ENCODE measurements at places on chromosomes 3 and 15.

GRCh38 chr3:129327510-129327909 lies 48.8 kb downstream of the HMCES start:
- no peak for DNase-seq

- no peak for DNase-seq
These were observed 588.4 kb downstream of the NAALADL2 start for GRCh38 chr3:175447521-175447920.

- DNase-seq, result no peak
These were observed 59.8 kb upstream of the UNC13C start for GRCh38 chr15:53918180-53919079.

- DNase-seq, result no peak
These were observed 14.2 kb upstream of the RFT1 start for GRCh38 chr3:53144446-53144845.

DNA sequence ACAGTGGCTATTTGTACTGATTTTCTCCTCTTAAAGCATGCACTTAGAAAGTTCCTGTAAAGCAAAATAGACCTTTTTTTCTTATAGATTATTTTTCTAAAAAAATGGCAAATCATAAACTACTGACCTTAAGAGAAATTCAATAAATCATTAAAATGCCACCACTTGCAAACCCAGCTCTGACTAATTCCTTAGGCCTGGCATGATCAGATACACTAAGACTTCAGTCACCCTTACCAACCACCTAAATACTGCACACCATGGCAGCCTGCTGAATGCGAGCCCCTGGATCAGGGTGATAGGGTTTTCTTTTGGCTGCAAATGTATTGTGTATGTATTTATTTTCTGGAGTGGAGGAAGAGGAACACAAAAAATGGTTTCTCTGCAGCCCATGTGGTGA lies 370.6 kb upstream of the TBL1XR1 start:
- DNase-seq, result no peak

GRCh38 chr15:70758790-70759462 lies 4.4 kb downstream of the UACA start:
- no peak for DNase-seq

GRCh38 chr3:43638594-43639447 lies 17.0 kb upstream of the ANO10 start:
- DNase-seq, result no peak

- no peak for DNase-seq
These were observed 3.8 kb downstream of the ST3GAL6 start for GRCh38 chr3:98766924-98767323.

GRCh38 chr3:10329495-10330015 lies 8.6 kb upstream of the SEC13 start:
- no peak for DNase-seq

DNA sequence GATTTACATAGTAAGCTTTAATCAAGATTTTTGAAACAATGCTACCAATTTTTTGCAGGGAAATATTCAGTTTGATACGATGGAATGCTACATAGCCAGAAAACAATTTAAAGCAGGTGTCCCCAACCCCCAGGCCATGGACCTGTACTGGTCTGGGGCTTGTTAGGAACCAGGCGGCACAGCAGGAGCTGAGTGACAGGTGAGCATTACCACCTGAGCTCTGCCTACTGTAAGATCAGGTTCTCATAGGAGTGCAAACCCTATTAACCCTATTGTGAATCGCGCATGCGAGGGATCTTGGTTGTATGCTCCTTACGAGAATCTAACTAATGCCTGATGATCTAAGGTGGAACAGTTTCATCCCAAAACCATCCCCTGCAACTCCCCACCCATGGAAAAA lies 322.6 kb upstream of the NECTIN3 start:
- no peak for DNase-seq

GRCh38 chr3:141050576-141051442 lies at the start of gene SPSB4:
SPSB4 (plus strand) TSS chr3:141051347; CDS start chr3:141066105, 14,758 bp downstream.
- no peak for DNase-seq

DNA sequence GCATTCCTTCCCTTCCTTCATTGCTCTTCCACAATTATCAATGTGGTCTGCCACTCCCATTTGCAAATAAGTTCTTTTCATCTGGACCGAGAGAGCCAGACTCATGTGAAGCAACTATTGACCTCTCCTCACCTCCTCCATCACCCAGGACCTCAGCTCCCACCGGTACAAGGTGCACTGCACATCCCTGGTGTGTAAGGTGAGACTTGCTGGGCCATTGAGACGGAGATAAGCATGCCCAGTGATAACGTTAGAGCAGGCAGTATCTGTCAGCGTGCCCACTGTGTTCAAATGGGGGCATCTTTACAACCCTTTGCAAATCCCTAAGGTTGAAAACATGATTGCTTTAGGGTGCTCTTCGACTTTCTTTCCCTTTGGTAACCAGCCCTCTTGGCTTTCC lies 154.8 kb downstream of the ADAMTS17 start:
- no peak for DNase-seq

- DNase-seq, result no peak
These were observed 214.9 kb downstream of the CBLB start for GRCh38 chr3:105653868-105654267.

GRCh38 chr15:64621056-64621455 lies 154.3 kb downstream of the RBPMS2 start:
- DNase-seq, result no peak

GRCh38 chr3:8767667-8768363 lies 1.6 kb downstream of the OXTR start:
- DNase-seq, result no peak

DNA sequence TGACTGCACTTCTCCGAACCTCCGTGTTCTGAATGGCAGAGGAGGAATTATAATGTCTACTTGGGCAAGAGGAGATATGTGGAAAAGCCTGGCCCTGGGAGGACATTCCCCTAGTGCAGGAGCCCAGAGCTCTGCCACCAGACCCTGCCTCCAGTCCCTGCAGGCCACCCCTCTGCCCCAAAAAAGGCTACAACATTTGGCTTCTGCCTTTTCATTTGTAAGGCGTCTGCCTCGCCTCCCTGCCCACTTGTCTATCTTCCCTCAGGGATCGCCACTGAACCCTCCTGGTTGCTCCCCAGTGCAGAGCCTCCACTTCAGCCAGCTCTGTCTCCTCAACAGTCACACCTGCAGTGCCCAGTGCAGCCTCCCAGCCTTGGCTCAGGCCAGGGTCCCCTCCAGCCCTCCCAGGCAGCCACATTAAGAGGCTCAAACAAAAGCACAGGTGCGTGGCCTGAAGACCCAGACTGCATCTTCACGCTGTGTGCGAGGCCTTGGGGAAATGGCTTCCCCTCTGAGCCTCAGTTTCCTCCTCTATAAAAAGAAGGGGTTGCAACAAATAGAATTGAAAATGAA lies 125.9 kb upstream of the SMAD3 start:
- DNase-seq, result no peak

DNA sequence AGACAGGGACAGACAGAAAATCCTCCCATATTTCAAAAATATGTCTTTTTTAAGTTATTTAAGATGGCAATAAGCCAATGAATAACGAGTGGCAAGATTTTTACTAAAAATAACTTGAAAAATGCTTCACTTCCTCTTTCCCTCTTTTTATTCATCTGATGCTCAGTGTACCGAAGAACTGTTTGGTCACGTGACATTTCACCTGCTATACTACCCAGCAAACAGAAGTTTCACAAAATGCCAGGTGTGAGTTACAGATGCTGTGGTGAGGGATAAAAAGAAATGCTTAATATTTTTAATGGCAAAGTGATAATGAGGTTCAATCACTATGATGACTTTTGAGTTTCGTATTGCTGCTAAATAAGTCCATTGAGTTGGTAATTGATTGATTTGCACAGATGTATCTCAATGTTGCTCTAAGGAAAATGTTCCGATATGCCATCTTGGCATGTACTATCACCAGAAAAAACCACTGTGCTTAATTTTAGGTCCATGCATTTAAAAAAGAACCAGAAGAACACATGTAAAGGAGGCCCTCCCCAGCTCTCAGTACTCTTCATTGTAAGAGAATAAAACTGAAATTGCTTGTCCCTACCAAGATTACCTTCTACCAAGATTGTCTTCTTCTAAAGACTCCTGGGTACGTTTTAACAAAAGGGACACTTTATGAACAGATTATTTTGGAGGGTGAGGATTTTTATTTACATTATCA lies 26.0 kb upstream of the SEC62 start:
- DNase-seq, result no peak

DNA sequence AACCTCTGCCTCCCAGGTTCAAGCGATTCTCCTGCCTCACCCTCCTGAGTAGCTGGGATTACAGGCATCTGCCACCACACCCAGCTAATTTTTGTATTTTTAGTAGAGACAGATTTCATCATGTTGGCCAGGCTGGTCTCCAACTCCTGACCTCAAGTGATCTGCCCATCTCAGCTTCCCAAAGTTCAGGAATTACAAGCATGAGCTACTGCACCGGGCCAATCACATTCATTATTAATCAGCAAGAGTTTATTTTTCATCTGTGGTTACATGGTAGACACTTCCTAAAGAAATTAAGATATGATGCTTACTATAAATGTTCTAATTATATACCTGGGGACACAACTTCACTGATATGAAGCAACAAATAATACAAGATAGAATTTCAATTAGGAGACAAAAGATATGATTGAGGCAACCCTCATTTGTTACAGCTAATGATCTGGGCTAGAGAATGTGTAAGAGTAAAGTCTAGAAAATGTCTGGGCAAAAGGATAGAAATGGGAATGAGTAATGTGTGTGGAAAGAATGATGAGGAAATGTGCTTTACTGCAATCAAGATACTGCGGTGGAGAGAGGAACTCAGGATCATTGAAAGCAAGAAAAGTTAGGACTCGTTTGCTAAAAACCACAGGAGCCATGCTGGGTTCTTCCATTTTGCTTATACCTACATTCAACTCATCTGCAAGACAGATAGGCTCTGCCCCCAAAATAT lies 366.8 kb downstream of the ZIC1 start:
- no peak for DNase-seq

- DNase-seq, result no peak
These were observed 8.9 kb upstream of the LRRK1 start for GRCh38 chr15:100909989-100910955.

GRCh38 chr3:36730966-36731365 lies 33.4 kb downstream of the DCLK3 start:
- no peak for DNase-seq

DNA sequence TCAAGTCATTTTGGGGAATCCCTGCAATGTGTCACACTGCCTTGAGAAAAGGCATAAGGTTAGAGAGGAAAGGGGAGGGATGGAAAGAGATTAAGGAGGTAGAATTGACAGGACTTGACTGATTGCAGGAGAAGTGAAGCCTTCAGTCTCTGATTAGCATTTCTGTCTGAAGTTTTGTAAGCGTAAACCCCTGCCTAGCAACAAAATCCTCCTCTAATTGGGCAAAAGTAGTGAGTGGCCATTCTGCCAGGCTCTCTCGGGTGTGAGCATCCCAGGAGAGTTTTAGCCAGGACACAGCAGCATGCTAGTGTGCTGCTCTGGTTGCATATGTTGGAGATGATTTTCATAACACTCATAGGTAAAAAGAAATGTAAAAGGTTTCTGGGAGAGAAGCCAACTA lies 117.0 kb upstream of the MRPL3 start:
- DNase-seq, result no peak

- DNase-seq, result no peak
These were observed 234.8 kb upstream of the ZBTB20 start for GRCh38 chr3:115381931-115382330.

DNA sequence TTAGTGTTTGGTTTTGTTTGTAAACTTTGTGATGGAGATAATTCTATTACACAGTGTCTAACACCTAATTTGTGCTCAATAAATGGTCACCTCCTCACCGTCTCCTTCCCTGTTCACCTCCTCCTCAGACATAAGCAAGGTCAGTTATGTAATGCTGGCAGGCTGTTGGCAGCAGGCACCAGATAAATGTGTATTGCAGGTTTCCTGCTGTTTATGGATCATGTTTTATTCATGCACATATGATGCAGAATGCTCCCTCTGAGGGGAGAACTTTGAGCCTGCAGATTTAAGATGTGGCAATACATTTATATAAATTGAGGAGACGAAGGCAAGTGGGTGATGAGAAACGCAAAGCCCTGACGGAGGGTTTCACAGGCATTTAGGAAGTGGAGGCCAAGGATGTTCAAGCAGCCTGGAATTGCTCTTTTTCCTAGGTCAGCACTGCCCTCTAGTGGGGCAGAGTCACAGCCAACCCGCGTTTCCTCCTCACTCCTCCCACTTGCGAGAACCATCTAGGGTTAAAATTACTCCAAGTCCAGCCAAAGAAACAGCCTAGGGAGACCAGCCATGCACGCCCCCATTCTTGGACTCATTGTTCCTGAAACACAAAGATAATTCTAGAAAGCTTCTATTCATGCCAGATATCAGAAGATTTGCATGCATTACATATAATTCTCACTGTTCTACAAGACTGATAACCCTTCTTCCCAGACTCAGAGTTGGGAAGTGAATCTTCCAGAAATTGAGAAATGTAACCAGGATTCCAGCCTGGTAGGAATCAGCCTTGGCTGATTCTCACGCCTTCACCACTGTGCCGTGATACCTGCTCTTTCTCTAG lies 228.7 kb downstream of the SLCO3A1 start:
- peak; percentile 74 for DNase-seq

- no peak for DNase-seq
These were observed 249.6 kb downstream of the MBNL1 start for GRCh38 chr3:152518346-152518745.

DNA sequence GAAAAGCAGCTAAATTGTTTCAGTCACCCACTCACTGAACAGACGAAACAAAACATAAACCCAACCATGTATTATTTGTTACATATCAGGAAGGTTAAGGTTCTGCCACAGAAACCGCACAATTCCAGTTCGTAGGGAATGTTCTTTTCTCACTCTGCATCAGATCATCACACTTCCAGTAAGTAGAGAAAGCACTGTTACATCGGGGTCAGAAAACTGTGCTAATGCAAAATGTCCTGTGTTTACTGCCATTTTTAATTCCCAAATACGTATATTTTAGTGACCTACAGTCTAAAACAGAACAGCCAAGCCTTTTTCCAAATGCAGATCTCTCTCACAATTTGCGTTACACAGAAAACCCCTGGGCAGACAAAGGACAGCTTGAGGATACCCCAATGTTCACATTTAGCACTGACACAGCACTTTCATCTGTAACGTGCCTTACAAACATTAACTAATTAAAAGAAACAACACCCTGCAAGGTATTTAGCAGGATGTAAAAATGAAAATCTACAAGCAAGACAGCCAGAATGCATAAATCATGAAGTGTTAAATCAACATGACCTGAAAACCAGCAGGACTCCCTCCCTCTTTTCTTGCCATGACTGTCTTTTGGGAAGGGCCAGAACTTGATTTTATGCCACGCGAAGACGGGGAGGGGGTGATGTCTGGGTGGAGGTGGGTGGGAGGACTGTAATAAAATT lies 34.8 kb upstream of the SKIL start:
- DNase-seq, result no peak

Measured in ovary (tissue), 10 donors.